DMS79 (cell line): ENCODE measurements at places on chromosomes 4 and X.

DNA sequence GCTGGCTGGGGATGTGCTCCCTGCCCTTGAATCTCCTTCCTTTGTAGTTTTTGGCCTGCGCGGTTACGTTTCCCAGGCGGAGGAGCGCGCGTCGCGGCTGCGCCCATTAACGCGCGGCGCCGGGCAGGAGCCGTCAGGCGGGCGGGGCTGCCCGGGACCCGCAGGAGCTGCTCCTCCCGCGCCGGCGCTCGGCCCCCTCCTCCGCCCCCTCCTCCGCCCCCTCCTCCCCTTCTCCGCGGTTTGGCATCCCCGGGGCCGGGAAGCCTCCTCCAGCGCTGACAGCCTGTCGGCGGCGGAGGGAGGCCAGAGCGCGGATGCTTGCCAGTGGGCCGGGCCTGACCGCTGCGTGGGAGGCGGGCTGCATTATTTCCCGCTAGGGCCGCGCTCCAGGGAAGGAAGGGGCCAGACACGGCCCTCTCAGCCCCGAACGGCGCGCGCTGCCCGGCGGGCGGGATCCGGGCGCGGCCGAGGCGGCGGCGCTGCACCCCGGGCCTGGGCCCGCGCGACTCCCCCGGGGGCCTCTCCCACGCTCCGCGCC, at the start of gene DCLK2:
Gene DCLK2 (plus strand): TSS at position 405 of the 538 bp plus-strand sequence. CDS start 583 bp downstream, outside the sequence.
- DNase-seq: peak; percentile 42

DNA sequence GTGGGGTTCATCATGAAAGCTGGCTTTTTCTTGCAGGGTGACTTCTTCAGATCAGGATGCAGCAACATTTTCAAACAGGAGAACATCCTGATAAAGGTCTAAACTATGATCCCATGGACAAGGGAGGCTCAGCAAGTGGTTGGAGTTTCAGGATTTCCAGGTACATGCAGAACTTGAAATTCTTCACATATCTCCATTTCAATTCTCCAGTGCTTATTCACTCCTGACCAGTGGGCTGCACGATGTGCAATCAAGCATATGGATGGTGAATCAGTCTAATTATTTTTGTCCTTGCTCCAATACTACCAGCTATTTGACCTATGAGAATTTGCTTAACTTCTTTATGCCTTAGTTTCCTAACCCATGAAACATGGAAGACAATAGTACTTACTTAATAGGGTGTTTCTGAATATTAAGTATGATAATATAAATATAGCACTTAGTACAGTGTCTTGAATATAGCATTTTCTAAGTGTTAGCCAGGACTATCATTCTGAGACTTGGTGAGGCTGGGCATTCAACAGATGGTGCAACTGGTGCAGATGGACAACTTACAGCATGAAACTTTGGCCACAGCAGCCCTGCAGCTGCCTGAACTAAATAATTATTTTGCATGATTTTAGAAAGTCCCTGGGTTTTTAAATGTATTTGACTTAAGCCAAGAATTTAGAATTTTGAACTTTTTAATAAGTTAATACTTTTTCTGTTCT, 92.4 kb downstream of the HPGD start:
- DNase-seq: no peak

DNA sequence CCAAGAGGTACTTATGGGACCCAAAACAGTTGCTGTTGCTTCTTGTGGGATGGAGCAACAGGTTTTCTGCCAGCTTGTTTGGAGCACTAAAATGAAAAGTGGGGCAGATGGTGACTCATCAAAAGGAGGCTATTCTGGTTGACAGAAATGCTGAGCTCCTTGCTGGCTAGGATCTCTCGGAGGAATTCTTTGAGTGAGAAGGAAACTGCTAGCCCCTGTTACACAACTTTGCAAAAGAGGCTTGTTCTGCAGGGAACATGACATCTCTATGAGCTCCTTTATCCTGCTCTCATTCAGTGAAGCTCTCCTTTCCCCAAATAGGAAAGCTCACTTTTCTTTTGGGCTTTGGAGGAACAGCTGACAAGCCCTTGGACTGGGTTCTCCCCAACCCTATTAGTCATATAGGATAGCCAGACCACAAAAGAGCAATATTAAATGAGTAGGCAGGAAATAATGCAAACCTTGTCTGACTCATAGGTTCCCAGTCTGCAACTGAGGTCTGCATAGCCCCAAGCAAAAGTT, 108.3 kb downstream of the CDS1 start:
- DNase-seq: no peak

- no peak for DNase-seq
These were observed 19.8 kb downstream of the TKTL1 start for GRCh38 chrX:154315416-154315815.

- DNase-seq: no peak
These were observed 10.6 kb upstream of the ZNF718 start for GRCh38 chr4:113732-114131.

- DNase-seq: no peak
These were observed 13.5 kb upstream of the PRPS2 start for GRCh38 chrX:12777670-12778069.

DNA sequence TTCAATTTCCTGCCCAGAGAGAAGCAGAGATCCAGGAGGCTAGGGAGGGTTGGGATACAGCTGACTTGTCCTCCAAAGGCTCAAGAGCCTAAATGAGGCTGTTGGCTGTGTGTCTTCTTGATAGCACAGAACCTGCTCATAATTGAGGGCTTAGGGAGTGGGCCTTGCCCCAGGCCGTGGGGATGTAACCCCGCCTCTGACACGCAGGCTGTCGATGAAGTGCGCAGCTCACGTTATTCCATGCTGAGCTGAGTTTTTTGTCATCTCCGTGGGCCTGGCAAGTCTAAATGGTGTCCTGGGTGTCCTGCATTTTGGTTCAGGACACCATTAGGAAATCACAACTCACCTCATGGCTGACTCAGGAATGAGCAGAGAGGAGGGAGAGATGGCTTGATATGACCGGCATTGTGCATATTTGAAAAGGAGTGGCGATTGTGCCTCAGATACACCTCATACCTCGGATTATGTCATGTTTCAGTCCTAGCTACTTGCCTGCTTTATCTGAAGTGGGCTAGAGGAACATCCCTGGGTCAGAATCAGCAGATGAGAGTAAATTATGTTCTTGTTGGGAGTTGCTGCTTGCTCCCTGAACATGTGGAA, 43.7 kb downstream of the FHDC1 start:
- no peak for DNase-seq

DNA sequence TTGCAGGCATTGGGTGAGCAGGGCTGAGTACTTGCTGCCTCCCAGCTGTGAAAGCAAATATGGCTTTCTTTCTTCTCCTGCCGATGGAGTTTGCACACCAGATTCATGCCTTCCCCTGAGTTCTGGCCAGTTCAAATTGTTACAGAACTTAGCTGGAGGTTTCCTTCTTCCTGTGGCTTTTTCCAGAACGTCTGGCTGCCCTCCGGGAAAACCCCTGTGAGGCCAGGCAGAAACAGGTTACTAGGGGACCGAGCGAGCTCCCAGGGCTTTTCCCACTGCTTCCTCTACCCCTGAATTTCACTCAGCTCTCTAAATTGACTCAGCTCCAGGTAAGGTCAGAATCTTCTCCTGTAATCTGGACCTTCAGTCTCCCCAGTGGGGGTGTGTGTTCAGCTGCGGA, 482.4 kb downstream of the C4orf33 start:
- DNase-seq: no peak

DNA sequence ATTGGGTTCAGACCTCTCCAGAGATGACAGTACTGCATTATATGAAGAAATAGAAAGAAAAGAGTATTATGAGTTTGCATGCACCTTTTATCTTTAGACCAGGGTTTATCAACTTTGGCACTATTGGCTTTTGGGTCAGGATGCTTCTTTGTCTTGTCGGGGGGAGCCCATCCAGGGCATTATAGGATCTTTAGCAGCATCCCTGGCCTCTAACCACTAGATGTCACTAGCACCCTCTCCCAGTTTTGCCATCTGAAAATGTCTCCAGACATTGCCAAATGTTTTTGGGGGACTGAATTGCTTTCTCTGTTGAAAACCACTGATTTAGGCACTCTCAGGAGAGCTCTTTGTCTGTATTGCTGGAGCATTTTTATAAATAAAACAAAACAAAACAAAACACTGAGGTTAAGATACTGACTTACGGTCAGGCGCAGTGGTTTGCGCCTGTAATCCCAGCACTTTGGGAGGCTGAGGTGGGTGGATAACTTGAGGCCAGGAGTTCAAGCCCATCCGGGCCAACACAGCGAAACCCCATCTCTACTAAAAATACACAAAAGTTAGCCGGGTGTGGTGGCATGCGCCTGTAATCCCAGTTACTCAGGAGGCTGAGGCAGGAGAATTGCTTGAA, 23.6 kb downstream of the CA5B start:
- no peak for DNase-seq

GRCh38 chrX:132532913-132533312, 44.1 kb upstream of the MBNL3 start:
- no peak for DNase-seq

DNA sequence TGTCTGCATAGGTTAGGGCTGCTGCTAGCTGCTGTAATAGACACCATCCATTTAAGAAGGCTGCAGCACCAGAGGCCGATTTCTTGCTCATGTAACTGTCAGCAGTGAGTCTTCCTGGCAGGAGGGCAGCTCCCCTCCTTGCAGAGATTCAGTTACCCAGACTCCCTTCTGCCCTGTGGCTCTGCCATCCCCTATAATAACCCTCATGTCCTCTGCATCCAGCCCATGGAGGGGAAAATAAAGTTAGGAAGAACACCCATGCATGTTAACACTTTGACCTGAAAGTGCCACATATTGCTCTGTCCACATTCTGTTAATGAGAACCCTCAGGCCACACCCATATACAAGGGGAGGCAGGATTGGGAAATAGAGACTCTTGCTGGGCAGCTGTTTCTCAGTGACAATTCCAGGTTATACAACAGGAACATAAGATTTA, 5.4 kb downstream of the STBD1 start:
- DNase-seq: no peak

DNA sequence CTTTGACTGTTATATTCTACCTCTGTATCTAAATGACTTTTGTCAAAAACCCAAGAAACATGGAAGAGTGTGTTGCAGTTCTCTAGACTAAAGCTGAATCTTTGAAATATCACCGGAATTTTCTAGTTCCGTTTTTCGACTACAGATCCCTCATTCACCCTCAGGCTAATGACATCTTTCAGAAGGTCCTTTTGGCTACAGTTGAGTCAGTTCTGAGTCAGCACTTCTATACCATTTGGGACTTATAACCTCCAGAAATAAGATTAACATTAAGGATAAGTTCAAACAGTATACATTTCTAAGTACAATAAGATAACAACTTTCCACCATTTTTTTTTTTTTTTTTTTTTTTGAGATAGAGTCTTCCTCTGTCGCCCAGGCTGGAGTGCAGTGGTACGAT, 331.0 kb upstream of the CPXCR1 start:
- DNase-seq: no peak

- DNase-seq: no peak
These were observed 26.5 kb upstream of the MRFAP1 start for GRCh38 chr4:6613676-6614651.

DNA sequence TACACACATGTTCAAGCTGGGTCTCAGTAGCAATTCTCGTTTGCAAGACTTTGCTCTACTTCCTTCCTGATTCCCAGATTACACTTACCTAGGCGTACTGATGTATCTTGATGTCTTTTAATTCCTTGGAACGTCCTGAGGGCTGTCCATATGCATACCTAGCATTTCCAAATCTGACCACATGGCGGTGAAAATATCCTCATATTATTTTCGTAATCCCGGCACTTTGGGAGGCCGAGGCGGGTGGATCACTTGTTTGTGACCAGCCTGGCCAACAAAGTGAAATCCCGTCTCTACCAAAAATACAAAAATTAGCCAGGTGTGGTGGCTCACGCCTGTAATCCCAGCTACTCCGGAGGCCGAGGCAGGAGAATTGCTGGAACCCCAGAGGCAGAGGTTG, 1786.3 kb upstream of the TENM3 start:
- no peak for DNase-seq

GRCh38 chr4:680551-680927, 6.2 kb downstream of the MYL5 start:
- no peak for DNase-seq

DNA sequence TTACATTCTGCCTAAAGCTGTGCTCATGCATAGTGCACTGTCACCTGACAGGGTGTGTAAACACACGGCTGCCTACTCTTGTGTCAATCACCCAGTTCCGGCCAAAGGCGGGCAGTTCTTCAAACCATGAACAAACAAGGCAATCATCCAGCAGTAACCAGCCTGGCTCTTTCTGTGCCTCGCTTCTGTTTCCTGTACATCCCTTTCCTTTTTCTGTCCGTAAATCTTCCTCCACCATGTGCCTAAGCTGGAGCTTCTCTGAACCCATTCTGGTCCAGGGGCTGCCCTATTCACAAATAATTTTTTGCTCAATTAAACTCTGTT, 60.8 kb upstream of the CBR4 start:
- DNase-seq: no peak

DNA sequence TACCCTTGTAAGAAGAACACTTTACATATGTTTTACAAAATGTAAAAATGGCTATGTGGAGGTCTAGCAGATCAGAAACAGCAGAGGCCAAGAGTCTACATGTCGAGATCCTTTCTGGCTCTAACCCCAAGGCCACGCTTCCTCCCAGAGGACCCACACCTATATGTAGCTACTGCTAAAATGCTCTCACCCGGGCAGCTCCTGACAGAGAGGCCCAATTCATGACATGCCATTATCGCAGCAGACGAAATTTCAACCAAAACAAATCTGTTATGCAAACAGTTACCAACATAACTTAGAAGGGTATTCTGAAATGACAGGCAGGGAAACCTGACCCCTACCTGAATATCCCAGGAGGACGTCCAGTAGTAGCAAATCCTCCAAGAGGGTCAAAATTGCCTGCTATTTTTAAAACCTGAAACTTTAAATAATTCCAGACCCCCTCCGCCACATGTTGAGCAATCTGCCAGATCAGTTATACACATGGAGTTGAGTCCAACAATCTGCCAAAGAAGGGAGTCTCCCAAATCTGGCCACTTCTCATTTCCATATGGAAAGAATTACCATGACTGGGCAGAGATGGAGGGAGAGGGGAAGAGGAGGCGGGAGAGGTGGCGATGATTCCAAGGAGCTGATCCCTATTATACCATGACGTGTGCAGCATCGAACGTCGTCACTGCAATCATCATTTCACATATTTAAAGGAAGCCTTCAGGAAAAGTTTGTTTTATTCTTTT, 192.9 kb upstream of the TBL1X start:
- DNase-seq: no peak

GRCh38 chrX:40773809-40774208, 38.5 kb upstream of the MED14 start:
- DNase-seq: no peak

- DNase-seq: no peak
These were observed 27.3 kb upstream of the RAI2 start for GRCh38 chrX:17888421-17888820.

DNA sequence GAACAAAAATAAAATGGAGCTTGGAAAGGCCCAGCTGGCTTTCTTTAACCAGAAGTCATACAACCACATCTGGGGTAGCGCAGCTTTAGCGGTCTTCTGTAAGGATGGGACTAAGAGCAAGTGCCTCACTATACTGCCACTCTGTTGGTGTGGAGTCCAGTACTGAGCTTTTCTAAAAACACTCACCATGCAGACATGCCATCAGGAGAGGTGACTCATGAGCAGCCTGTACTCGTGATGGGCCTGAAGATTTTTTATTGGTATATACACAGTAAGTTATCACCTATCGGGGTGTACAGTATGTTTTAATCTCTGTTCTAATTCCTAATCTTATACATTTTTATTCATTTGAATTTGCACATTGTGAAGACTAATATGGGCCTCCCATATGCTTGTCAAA, 9.6 kb downstream of the PPP3CA start:
- DNase-seq: no peak
